Left lobe of liver (tissue), 2 donors: ENCODE measurements at places on chromosomes 12 and 14.

- no peak for DNase-seq
Observed at GRCh38 chr12:95481072-95481471, 7.1 kb downstream of the METAP2 start.

GRCh38 chr12:80702889-80703805 lies 4.3 kb upstream of the MYF6 start:
- peak; percentile 57 for DNase-seq

DNA sequence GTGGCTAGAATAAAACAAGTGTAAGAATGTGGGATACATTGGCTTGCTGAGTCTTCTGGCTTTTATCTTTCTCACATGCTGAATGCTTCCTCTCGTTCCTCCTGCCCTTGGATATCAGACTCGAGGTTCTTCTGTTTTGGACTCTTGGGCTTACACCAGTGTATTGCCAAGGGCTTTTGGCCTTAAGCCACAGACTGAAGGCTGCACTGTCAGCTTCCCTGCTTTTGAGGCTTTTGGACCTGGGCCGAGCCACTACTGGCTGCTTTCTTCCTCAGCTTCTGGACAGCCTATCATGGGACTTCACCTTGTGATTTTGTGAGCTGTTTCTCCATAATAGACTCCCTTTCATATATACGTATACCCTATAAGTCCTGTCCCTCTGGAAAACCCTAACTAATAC lies 300.9 kb upstream of the STXBP6 start:
- no peak for DNase-seq

GRCh38 chr12:108858311-108859074 lies 1.1 kb upstream of the SSH1 start:
- no peak for DNase-seq

GRCh38 chr12:110361216-110361615 lies 42.3 kb downstream of the ANAPC7 start:
- no peak for DNase-seq

DNA sequence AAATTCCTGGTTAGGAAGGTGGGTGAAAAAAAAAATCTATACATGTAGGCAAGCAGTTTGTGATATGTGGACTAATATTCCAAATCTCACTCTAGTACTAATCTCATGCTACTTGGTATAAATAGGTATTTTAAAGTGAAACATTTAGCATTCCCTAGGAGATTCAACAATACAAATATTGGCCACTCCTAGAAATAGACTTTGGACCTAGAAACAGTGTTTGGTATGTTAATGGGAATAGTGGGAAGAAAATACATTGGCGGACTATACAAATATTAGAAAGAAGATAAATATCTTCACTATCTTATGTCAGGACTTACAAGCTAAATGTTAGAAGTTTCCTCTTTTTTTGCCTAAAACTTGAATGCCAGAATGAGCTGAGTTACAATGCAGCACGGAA lies 28.2 kb downstream of the HIGD1C start:
- DNase-seq, result no peak

DNA sequence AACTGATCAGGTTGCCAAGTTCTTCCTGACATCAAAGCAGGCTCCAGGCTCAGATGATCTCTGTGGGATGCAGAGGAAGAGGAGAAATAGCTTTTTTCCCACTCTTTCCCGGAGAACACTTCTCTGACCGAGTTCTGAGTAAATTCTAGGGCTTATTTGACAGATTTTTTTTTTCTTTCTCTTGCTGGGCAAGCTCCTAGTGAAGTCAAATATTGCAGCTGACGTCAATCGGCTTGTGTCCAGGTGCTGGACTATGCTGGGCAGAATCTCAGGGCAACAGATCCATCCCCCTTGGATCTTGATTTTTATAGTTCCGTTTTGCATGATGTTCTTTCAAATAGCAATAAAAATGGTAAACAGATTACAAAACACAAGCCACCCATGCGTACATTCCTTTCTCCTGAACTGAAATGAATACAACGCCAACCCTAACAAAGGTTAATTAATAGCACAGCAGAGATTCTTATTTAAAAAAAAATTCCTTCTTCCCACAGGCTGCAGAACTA lies 182.2 kb downstream of the NOVA1 start:
- peak; percentile 51 for DNase-seq

DNA sequence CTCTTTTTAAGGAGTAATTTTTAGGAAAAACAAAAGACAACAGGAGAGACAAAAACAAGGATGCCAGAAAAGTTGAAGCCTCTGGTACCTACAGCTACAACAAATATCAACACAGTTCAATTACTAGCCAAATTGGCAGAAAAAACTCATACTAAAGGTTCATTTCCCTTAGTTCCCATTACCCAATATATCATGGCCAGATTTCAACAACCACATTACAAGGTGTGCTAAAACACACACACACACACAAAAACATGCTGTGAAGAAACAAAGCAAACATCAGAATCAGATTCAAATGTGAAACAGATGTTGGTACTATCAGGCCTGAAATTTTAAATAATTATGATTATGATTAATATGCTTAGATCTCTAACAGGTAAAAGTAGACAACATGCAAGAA lies 272.7 kb upstream of the CLEC14A start:
- no peak for DNase-seq
